ENCODE measurements at places on chromosomes 3 and 15. TPM values are rescaled to one million over a fixed set of nuclear protein-coding genes. Genes with fewer than 3 reads are reported as not detected.

- DNase-seq = no peak
Measured at GRCh38 chr3:133520286-133520685, 53.2 kb upstream of the CDV3 start.

GRCh38 chr3:183400352-183400751 lies 28.1 kb downstream of the MCF2L2 start:
- DNase-seq = no peak

DNA sequence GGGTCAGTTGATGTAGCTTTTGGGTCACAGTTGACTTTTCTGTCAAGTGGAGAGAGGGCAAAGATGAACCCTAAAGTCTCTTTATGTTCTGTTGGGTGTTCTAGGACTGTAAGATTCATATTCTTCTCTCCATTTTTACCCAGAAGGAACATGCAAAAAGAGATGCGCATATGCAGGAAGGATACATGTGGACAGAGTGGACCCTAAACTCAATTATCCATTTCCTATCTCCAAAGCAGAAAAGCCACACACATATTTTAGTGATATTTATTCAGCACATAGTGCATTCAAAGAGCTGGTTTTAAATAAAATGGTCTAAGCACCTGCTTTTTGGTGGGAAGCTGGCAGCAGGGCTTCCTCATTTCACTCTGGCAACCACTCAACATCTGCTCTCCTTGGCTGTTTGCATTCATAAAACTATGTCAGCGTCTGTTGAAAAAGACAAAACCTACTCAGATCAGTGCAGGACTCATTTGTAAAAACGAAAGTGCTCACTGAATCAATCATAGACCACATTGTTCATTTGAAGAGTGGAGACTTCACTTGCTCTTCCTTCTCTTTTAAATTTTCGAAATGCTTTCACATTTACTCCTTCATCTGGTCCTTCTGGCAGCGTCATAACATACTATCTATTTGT lies 96.6 kb downstream of the SEMA6D start:
- no peak for DNase-seq

The SCN11A gene
- total RNA-seq = 0.05 TPM

DNA sequence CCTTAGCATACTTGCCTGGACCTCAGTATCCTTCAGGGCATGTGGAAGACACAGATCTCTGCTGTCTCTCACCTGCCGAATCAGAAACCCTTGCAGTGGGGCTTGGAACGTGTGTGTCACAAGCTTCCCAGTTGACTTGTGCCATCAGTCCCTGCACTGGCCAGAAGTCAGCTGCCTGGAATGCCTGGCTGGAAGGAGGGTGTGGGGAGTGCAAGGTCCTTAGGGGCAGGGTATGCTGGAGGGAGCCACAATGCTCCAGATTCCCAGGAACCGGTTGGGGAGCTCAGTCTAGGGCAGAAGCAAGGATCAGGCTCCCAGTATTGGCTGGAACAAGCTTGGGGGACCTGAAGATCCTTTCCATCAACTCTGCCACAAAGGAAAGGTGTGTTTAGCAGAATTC lies 27.1 kb downstream of the SPSB4 start:
- no peak for DNase-seq

GRCh38 chr15:69032703-69033373 lies 18.3 kb downstream of the NOX5 start:
- DNase-seq = no peak

DNA sequence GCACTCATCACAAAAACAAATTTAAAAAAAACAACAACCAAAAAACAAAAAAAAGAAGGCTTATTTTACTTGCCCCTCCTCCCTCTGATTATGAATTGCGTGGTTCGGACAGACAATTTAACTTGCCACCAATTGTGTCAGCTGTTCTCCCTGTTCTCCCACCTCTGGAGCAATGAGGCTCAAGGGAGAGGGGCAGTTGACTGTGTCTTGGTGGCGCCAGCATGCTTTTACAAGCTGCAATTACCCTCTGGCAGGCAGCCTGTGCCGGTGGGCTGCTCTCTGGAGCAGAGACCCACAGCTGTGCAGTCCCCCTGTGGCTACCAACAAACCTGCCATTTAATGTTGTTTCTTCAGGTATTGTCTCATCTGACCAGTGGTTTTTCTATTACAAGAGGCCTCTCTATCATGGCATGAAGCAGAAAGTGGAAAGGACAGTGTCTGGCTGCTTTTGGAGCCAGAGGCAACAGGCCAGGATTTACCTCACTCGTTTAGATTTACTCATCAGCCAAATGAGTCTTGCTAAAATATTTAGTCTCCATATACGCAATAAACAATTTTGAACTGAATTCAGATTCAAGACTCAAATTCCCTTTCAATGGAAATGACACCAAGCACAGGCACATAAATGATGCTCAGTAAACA lies 192.0 kb upstream of the TPRG1 start:
- DNase-seq = no peak

DNA sequence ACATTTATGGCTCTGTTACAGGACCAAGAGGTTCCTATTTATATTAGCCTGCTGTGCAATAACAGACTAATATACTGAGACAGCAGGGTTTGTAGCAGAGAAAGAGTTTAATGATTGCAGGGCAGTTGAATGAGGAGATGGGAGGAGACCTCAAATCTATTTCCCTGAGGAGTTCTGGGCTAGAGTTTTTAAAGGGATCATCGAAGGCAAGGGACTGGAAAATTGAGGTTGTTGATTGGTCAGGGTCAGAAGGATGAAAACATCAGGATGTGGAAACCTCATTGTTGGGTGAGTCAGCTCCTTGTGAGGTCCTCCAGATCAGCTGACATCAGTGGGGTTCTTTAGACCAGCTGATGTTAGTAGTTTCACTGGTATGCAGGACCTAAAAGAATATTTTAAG lies 60.6 kb upstream of the GOLGA8B start:
- DNase-seq = no peak

The SLC28A2 gene
- not detected for total RNA-seq

GRCh38 chr15:58724466-58724865 lies 25.0 kb downstream of the ADAM10 start:
- no peak for DNase-seq

The QTRT2 gene
- total RNA-seq = 4.1 TPM

DNA sequence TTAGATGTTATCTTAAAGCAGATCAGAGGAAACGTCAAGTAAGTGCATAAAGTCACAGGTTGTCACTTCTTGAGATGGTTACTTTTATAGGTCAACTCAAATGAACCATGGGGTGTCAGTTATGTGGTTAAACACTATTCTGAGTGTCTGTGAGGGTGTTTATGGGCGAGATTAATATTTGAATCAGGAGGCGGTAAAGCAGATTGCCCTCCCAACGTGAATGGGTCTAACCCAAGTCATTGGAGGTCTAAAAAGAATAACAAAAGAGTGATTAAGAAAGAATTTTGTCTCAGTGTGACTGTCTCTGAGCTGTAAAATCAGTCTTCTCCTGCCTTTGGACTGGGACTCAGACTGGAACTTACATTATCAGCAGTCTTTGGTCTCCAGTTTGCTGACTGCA lies 977.5 kb downstream of the NAALADL2 start:
- DNase-seq = no peak

DNA sequence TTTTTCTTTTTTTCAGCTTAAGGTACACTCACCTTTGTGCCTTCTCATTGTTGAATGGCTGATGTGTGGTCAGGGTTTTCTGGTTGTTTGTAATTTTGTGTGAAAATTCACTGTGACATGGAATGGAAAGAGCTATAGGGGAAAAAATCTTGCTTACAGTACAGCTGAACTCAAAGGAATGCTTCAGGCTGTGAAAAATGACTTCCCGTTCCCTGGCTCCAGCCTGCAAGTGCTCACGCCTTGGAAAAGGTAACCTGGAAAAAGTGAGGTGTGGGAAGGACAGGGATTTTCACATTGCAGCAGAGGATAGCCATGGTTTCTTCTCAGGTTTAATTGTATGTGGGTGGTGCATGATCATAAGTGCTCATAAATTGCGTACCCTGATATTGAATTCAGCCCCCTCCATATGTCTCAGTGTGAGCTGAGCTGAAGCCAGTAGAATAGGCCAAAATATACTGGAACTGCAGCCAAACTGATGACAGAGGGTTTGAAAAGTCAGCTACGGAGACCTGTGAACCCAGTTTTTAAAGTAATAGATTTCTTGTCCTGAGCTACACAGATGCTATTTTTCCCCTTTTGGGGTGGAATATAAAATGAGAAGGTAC lies 228.7 kb upstream of the RASGRP1 start:
- no peak for DNase-seq

DNA sequence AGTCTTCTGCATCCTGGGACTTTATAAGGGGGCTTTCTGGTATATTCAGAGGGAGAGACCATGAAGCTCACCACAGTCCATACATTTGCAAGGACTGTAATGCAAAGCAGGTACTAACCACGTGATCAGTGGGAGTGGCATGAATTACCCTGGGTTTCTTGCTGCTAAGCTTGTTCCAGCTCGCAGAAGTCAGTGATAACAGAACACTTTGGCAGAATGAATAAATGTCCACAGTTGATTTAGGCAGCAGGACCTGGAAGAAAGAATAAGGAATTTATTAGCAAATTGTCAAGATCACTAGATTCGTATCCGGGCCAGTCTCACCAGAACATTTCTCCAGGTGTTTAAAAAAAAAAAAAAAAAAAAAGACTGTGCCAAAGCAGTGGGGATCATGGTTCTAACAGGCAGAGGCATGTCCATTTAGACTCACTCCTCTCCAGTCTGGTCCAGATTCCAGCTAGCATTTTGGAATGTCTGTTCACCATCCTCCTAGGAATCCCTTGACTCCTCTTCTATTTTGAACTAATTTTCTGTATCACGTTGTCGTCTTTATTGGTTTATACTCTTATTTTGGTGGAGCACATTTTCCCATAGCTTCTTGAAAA lies 24.5 kb downstream of the HHLA2 start:
- DNase-seq = no peak

DNA sequence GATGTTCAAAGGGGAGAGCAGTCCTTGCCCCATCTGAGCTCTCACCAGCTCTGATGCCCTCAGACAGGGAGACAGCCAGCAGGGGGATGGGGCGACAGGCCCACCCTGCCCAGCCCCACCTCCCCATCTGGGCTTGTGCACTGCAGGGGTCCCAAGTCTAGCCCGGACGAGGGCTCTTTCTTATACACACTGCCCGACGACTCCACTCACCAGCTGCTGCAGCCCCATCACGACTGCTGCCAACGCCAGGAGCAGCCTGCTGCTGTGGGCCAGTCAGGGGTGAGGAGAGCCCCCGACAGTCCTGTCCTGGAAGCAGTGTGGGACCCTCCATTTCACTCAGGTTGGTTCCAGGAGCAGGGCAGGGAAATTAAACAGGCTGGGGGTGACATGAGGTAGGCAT lies 73.9 kb downstream of the BOC start:
- DNase-seq = no peak

DNA sequence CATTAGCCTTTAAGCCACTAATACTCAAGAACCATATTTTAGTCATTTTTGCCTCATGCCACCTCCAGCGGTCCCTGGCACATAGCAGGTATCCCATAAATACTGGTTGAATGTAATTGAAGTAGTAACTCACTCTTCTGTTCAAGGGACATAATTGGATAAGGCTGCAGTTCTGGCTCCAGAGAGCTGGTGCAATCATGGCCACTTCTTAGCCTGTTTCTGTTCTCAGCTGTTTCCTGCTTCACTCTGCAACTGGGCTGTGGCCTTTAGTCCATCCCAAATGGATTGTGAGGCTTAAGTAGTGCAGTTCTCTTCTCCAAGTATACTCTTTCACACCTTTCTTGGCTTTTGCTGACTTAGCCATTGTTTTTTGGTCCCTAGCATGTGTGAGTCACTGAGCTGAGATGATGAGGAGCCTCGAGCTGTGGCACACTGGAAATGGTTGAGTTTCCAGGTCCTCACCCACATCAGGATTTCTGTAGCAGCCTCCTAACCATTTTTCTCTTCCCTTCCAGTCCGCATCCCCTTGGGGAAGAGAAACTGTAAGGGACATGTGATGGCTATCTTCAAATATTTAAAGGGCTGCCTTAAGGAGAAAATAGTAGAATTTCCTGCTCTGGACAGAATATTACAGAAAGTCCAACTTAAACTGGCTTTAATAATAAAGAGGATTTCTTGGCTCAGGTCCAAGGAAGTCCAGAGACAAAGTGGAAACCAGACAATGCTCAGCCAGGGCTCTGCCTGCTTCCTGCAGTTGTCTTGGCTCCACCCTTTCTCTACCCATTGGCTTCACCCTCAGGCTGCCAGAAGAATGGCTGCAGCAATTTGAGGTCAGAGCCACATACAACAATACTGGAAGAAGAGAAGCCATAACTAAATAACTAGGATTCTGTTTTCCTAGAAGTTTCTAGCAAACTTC lies 305.4 kb upstream of the ROPN1 start:
- DNase-seq = no peak

The CAMK2N2 gene
- total RNA-seq = 0.16 TPM

DNA sequence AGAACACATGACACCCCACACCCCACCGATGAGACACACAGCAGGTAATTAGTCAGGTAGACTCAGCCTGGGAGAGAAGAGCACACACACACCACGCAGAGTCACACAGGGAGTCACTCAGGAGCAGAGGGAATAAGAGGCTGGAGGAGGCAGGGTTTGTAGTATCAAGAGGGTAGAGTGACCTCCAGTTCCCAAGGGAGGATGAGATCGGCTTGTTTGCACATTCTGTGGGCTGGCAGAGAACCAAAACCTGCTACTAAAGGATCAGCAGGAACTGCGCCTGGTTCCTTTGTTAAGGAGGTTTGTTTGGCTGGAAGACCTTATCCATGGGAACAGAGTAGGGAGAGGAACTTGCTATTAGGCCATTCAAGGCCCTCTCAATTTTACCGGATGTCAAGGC lies 281.4 kb upstream of the SLCO3A1 start:
- no peak for DNase-seq

DNA sequence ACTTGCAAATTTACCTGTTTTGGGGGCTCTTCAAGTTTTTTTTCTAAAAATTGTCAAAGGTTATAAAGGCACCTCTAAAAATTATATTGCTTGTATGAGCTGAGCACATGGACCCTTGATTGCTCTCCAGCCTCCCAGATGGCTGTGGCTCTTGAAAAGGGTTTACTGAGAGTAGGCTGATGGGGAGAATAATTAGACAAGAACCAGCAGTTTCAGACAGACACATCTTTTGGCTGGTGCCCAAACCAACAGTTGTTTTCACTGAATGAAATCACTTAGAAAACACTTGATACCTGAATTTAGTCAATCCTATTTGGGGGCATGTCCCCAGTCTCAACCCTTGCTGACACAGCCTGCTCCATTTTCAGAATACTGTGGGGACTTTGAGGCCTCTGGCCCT lies 217.6 kb downstream of the KBTBD8 start:
- no peak for DNase-seq

GRCh38 chr15:40543082-40543481 lies 21.8 kb downstream of the CCDC32 start:
- DNase-seq = no peak

DNA sequence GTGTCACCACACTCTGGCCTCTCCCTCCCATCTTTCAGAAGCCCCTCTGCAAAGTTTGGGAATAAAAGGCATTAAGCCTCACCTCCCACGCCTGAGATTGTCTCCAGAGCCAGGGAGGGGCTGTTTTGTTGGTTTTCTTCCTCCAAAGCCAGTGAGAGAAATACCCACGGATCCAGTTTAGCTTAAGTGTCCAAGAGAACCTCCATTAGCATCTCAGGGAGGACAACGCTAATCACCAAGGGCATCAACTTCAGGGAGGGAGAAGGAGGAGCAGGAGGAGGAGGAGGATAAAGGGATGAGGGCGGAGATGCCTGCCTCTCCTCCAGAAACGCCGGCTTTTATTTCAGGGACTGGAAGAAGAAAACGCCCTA lies 101.6 kb downstream of the SRGAP3 start:
- DNase-seq = no peak
